ENCODE measurements at places on chromosomes 4 and X. TPM values are rescaled to one million over a fixed set of nuclear protein-coding genes. Genes with fewer than 3 reads are reported as not detected.

DNA sequence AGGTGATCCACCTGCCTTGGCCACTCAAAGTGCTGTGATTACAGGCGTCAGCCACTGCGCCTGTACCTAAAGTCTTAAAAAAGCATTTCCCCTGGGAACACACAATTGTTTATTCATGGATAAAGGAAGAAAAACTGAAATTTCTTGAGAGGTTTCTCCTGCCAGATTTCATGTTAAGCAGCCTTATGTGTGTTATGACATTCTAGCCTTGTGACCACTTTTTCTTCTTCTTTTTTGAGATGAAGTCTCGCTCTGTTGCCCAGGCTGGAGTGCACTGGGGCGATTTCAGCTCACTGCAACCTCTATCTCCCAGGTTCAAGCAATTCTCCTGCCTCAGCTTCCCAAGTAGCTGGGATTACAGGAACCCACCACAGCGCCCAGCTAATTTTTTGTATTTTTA, 57.8 kb upstream of the PLAC8 start:
- H3K4me3 ChIP-seq, result no peak overlapping the region
- H3K36me3 ChIP-seq, result no peaks in the 10 kb centered on the region
- H3K4me1 ChIP-seq, result peaks cover 7% of the 10 kb centered on the region
- no peaks in the 10 kb centered on the region for H3K27me3 ChIP-seq
- H3K27ac ChIP-seq, result no peak overlapping the region

GRCh38 chr4:97845758-97846157, 297.5 kb downstream of the STPG2 start:
- no peaks in the 10 kb centered on the region for H3K4me1 ChIP-seq
- H3K27ac ChIP-seq, result no peak overlapping the region
- no peak for DNase-seq

GRCh38 chrX:27679281-27679680, 89.1 kb downstream of the DCAF8L2 start:
- no peak overlapping the region for H3K27ac ChIP-seq
- H3K36me3 ChIP-seq, result no peaks in the 10 kb centered on the region
- no peaks in the 10 kb centered on the region for H3K4me1 ChIP-seq
- no peak overlapping the region for H3K4me3 ChIP-seq

GRCh38 chr4:139243448-139244365, 36.3 kb downstream of the MGARP start:
- H3K36me3 ChIP-seq, result no peaks in the 10 kb centered on the region
- H3K27me3 ChIP-seq, result no peaks in the 10 kb centered on the region
- peaks cover 6% of the 10 kb centered on the region for H3K4me1 ChIP-seq

GRCh38 chrX:129658429-129658828, 3.7 kb upstream of the APLN start:
- no peak for DNase-seq
- H3K27me3 ChIP-seq, result no peaks in the 10 kb centered on the region
- H3K27ac ChIP-seq, result no peak overlapping the region
- H3K36me3 ChIP-seq, result no peaks in the 10 kb centered on the region

GRCh38 chr4:17397611-17398010, 114.3 kb downstream of the QDPR start:
- no peak for DNase-seq
- H3K4me1 ChIP-seq, result no peaks in the 10 kb centered on the region
- no peak overlapping the region for H3K4me3 ChIP-seq
- no peak overlapping the region for H3K27ac ChIP-seq
- H3K27me3 ChIP-seq, result peaks cover 22% of the 10 kb centered on the region

TCP11X2 gene
- not detected for total RNA-seq

DNA sequence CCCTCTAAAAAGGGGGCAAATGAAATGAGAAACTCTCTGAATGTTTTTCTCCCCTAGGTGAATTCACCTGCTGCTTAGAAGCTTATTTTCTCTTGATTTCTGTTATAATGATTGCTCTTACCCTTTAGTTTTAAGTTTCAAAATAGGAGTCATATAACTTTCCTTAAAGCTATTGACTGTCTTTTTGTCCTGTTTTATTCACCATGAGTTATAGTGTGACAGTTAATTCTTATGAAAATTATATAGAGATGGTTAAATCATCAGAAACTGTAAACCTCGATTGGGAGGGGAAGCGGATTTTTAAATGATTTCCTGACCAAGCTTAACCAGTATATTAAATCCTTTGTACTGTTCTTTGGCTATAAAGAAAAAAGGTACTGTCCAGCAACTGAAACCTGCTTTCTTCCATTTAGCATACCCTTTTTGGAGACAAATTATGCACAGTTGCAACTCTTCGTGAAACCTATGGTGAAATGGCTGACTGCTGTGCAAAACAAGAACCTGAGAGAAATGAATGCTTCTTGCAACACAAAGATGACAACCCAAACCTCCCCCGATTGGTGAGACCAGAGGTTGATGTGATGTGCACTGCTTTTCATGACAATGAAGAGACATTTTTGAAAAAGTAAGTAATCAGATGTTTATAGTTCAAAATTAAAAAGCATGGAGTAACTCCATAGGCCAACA, 4.2 kb downstream of the ALB start:
- no peak overlapping the region for H3K27ac ChIP-seq
- H3K4me1 ChIP-seq, result no peaks in the 10 kb centered on the region
- DNase-seq, result no peak
- H3K4me3 ChIP-seq, result no peak overlapping the region
- no peaks in the 10 kb centered on the region for H3K27me3 ChIP-seq

- no peak for DNase-seq
- no peak overlapping the region for H3K4me3 ChIP-seq
- H3K36me3 ChIP-seq, result peaks cover 2% of the 10 kb centered on the region
- H3K27me3 ChIP-seq, result no peaks in the 10 kb centered on the region
- no peak overlapping the region for H3K27ac ChIP-seq
These were observed 38.2 kb downstream of the FAM114A1 start for GRCh38 chr4:38905652-38906385.

DNA sequence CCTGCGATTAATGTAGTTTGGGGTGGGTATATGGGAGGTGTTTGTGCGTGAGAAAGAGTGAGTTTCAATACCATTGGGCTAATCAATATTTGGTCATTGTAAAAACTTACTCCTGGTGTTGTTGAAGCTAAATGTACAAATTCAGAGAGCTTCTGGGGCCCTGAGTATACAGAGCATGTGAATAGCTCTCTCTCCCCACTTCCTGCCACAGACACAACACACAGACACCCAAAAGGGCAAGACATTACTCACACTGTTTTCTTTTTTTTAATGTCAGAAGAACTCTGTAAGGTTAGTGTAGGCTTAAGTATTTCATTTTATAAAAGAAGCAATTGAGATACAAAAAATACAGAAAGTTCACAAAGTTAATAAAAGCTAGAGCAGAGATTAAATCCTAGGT, 151.3 kb upstream of the KCNIP4 start:
- no peaks in the 10 kb centered on the region for H3K27me3 ChIP-seq
- no peak overlapping the region for H3K4me3 ChIP-seq
- no peaks in the 10 kb centered on the region for H3K4me1 ChIP-seq

All from HCT116 (cell line).